Amniotic stem cell (primary cell): ENCODE measurements at places on chromosomes 7 and 10.

DNA sequence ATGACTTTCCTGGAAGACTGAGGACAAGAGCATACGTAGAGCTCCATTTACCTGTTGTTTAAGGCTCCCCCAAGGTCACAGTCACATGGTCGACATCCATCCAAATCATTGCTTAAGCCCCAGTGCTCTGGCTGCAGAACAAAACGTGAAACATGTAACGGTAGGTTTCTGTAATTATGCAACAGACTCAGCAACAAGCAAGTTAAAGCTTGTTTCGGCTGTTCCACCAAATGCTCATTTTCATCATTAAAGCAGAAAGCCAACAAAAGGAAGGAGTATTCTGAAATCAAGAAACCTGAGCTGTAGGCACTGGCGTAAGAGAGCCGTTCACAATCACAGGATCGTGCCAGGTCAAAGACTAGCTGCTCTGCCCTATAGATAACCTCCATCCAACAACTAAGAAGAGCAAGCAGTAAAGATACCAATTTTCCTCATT is 30.0 kb downstream of the LAMB1 start:
- no peak for DNase-seq

- no peak for DNase-seq
Observed at GRCh38 chr10:97117372-97117771, 68.4 kb downstream of the SLIT1 start.

DNA sequence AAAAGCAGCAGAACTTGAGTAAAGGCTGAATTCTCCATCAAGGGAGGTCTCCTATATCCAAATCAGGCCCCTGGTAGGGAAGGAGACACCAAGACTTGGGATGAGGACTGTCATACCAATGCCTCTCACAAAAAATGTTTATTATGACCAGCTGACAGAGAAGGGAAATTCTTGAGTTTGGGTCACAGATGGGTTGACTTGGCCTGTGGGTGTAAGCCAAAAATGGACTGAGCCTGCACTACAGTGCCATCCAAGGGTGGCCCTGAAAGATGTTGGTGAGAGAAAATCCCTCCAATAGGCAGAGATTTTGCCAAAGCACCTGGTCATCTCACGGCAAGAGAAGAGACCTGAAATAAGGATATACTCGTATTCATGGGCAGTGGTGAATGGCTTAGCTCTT is 27.0 kb upstream of the PPIF start:
- DNase-seq: no peak

DNA sequence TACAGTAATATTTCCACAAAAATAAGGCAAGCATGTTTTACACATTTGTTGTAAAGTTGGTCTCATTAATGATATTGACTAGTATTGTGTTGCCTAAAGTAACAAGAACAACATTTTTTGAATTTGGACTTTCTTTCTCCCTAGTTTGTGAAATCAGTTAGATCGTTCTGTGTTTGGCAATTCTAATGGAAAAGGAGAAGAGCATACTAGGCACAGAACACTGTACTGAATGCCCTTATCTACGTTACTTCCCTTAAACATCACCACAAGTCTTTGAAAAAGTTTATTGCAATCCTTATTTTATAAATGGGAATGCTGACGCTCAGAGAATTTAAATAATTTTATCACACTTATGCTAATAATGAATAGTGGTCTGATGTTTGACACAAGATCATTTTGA is 372.2 kb downstream of the EXOC4 start:
- DNase-seq: no peak

- no peak for DNase-seq
Observed at GRCh38 chr10:71005337-71006305, 117.3 kb upstream of the PCBD1 start.

GRCh38 chr10:3946234-3947229 is 161.5 kb upstream of the KLF6 start:
- no peak for DNase-seq

DNA sequence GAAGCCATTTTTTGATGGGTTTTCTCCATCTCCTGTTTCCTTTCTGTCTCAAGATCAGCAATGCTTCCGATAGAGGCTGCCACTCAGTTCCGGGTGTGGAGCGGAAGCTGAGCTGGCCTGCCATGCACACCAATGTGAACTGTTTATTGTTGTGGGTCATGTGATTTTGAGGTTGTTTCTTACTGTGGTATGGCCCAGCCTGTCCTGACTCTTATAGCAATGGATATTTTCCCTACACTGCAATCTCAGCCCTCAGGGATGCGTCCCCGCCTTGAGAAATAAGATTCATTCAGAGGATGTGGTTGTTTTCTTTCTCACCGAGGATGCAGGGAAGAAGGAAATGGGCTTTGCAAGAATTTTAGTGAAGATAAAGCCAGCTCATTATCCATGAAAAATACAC is 134.7 kb downstream of the PFKFB3 start:
- DNase-seq: no peak

DNA sequence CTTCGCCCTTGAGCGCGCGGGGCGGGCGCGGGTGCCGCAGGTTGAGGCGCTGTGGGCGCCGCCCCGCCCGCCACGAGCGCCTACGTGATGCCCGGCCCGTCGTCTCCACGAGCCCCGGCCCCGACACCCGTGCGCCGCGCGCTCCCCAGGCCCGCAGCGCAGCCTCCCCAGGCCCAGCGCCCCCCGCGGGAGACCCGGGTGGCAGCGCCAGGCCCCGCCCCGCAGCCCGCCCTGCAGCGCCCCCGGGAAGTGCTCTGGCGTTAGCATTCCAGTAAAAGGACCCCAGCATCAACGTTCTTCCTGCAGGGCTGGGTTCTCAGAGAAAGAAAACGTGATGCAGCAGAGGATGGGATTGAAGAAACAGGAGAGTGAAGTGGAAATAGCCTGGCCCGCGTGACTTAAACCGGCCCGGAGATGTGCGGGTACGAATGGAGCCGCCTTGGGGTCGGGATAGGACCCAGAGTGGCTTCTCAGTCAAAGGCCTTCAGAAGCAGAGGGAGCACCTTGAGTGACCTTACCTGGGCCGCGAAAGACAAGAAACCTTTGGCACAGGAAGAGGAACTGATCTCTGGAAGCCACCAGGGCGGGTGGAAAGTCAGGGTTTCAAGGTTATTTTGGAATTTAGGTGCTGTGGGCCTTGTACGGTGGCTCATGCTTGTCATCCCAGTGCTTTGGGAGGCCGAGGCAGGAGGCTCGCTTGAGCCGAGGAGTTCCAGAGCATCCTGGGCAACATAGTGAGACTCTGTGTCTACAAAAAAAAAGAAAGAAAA is 1.8 kb downstream of the PFKP start:
- no peak for DNase-seq

DNA sequence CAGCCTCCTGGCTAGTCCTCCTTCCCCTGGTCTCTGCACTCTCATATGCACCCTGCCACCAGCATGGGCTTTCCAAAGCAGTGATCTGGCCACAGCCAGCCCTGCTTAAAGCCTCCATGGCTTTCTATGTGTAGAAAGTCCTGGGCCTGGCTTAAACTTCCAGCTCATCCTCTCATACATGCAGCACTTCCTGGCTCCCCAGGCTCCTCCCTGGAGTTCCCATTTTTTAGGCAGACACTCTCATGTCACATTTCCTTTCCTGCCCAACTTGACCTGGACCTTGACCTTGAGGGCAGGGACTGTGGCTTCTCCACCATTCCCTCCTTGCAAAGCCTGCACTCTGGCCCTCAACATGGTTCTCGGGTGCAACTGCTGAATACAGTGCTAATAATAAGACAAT is 79.5 kb downstream of the CHST15 start:
- DNase-seq: no peak

DNA sequence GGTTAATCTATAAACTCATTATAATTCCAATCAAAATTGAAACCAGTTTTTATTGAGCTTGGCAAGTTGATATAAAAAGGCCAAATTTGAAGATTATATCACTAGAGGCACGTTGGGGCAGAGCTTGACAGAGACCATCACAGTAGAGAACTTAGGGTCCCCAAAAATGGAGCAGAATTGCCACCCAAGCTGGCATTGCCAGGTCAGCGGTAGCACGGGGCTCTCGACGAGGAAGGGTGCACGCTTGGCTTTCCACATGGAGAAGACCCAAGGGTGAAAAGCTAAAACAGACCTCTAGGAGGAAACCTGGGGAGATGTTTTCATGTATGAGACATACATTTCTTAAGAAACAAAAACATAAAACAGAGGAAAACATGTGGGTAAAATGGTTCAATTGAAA is 4.3 kb upstream of the JAKMIP3 start:
- no peak for DNase-seq

GRCh38 chr10:50627896-50628295 is 4.1 kb upstream of the SGMS1 start:
- no peak for DNase-seq

DNA sequence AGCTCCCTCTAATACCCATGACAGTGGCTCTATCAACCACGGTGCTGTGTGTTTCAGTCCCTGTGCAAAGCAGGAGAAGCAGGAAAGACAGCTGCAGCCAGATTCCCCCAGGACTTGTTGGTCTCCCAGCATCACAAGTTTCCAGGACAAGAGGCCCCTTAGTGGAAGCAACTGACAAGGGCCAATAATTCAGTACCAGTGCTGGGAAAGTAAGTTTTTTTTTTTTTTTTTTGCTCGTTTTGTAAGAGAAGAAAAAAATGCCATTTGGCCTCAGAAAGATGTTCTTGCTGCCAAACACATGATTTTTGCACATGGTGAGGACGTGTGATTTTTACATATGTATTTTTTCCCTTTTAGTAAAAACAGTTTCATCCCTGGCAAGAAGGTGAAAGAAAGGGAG is 284.2 kb upstream of the ZMIZ1 start:
- no peak for DNase-seq

- DNase-seq: no peak
Observed at GRCh38 chr10:100081075-100082001, at the start of gene CPN1. CPN1 (minus strand) TSS chr10:100081869; CDS start chr10:100081625, 244 bp downstream.

DNA sequence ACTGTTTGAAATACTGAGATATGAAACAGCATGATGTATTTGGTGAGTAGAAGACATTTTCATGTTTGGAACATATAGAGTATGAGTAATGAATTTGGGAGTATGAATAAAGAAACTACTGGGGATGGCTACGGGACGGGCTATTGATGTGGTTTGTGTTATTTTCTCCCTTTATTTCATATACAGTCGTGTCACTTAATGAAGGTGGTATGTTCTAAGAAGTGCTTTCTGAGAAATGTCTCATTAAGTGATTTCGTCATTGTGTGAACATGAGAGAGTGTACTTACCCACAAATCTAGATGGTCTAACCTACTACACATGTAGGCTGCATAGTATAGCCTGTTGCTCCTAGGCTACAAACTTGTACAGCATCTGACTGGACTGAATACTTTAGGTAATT is 106.3 kb downstream of the CCNY start:
- no peak for DNase-seq

DNA sequence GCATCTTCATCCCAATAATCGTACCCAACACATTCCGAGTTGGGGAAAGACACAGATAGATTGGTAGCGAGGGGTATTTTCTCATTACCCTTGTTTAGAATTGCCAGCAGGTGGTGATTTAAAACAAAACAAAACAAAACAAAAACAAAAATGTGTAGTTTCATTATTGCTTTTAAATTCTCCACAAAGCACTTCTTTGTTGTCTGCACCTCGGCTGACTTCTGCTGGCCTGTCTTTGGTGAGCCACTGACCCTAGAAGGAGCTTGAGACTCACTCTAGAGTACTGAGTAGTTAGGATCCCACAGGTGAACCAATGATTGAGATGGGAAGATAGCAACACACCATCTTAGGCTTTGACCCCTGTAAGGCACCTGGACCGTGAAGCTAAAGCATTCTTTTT is 105.4 kb upstream of the BET1 start:
- no peak for DNase-seq

DNA sequence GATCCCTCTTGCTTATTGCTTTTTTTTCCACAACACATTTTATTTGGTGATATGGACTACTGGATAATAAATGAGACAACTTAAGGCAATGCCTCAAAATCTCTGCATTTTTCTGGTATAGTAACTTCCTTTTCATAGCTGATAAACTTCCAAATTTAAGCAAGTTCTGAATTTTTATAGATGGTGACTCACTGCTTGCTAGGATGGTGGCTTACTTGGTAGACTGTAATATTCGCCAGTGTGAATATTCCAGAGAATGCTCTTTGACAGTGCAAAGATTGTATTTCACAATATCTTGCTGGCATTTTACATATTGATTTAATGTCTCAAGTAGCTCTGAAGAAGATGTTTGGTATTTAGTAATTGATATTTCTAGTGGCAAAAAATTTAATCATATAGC is 472.4 kb downstream of the TFEC start:
- no peak for DNase-seq

DNA sequence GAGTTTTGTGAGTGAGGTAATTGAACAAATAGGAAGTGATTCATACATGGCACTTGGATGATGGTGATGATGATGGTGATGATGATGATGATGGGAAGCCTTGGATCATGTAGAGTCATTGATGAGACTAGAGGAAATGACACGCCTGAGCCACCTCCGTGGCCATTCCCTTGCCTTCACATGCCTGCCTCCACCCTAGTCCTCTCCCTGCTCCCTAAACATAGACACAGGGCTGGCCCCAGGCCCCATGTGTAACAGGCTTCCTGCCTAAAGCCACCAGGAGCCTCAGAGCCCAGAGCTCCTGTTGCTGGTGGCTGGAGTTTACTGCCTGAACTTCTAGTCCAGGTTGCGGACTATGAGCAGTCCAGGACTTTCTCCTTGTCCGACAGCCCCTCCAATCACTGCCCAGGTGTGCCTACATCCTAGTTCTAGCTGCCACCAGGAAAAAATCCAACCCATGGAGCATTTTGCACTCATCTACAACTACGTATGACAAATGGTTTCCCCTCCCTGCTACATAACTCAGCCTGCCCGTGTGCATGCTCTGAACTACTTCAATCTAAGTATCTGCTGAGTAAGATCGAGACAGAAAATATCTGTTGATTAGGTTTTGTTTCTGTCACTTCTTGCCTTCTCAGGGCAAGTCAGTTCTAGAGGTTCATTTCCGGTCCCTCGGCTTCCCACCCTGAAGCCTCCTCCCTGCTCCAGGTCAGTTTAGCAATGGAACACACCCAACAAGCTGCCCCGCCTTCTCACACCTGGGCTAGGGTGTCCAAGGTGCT is 35.5 kb upstream of the KDM7A start:
- DNase-seq: no peak

- no peak for DNase-seq
Observed at GRCh38 chr10:19947656-19948055, 131.4 kb downstream of the PLXDC2 start.

GRCh38 chr10:52499281-52499680 is 185.2 kb downstream of the DKK1 start:
- no peak for DNase-seq

DNA sequence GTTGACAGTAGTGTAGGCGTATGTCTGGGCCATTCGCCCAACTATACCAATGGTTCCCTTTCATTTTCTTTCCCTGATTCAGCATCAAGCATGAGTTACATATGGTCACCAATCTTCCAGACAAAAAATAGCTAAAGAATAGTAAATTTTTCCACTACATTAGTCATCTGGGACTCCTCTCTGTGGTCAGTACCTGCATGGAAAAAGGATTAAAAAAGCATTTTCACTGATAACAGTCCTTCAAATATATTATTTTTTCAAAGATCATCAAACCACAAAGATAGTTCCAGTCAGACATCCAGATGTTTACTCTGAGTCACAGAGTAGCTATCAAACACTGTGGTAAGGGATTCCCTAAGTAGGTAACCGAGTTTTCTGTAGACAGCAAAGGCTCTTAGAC is 302.6 kb upstream of the SEMA3D start:
- DNase-seq: peak; percentile 77

GRCh38 chr10:24414597-24414996 is 205.7 kb downstream of the KIAA1217 start:
- DNase-seq: no peak
